ENCODE measurements at places on chromosomes 3 and 15.

- DNase-seq = no peak
These were observed 75.1 kb downstream of the ATP10A start for GRCh38 chr15:25787855-25788520.

DNA sequence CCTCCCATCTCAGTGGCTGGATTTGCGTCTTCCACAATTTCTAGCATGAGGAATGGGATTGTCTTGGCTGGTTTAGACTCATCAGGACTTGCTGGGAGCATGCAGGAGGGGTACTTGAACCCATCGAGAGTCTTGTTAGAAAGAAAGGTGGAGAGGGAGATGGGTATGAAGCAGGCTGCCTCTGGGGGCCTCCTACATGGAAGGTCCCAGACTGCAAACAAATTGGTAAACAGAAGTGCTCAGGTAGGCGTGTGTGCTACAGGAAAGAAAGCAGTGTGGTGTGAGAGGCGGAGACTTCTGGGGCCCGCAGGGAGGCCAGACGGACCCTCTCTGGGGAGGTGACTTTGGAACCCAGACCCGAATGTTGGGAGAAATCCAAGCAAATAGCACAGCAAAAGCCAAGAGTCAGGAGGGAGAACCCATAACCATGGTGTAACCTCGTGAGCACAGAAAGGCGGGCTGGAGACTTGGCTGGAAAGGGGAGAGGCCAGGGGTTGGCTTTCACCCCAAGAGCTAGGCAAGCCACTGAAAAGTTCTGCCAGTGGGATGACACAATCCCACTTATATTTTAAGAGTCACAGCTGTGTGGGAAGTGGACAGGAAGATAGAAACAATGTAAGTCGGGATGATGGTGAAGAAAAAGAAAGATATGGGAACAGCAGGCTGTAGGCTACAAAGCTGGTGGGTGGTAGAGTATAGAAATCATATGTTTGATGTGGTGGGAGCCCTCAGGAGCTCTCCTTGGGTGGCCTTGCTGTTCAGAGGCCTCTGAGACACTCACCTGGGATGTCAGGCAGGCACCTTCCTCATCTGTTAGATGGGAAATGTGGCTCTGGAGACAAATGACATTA lies 130.1 kb upstream of the PRR20G start:
- no peak for DNase-seq

DNA sequence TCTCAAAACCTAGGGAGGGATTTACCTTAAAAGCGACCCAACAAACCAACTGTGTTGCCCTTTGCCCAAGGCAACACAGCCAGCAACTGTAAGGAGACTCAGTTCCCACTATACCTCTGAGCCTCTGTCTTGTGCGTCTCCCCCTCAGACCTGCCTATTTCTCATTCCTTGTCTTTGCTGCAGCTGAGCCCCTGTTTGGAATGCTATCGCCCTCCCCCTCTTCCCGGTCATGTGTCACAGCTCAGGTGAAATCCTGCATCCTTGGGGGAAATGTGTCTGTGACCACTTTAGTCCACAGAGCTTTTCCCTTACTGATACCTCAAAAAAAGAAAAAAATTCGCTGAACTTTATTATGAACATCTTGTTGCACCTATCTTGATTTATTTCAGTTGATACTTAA lies 52.0 kb upstream of the LRIG1 start:
- no peak for DNase-seq

- DNase-seq = no peak
These were observed 119.0 kb upstream of the DLG1 start for GRCh38 chr3:197417441-197417840.

- no peak for DNase-seq
These were observed 31.6 kb upstream of the GABRG3 start for GRCh38 chr15:26939398-26939797.

GRCh38 chr3:180180795-180181194 lies 144.1 kb upstream of the PEX5L start:
- DNase-seq = no peak

GRCh38 chr3:48476426-48477053 lies 27.4 kb downstream of the SHISA5 start:
- no peak for DNase-seq

- no peak for DNase-seq
These were observed 64.3 kb upstream of the LRRN1 start for GRCh38 chr3:3734881-3735280.

GRCh38 chr15:70240820-70241430 lies 143.2 kb upstream of the TLE3 start:
- DNase-seq = no peak

- DNase-seq = no peak
These were observed 20.6 kb downstream of the ACKR2 start for GRCh38 chr3:42829628-42830436.

GRCh38 chr3:189530822-189531221 lies 100.4 kb upstream of the TP63 start:
- no peak for DNase-seq

GRCh38 chr3:10956986-10957385 lies 35.6 kb upstream of the SLC6A1 start:
- no peak for DNase-seq

- DNase-seq = no peak
These were observed 30.6 kb upstream of the GATA2 start for GRCh38 chr3:128523591-128523990.

GRCh38 chr3:163548015-163548414 lies 1530.3 kb downstream of the SI start:
- DNase-seq = no peak

DNA sequence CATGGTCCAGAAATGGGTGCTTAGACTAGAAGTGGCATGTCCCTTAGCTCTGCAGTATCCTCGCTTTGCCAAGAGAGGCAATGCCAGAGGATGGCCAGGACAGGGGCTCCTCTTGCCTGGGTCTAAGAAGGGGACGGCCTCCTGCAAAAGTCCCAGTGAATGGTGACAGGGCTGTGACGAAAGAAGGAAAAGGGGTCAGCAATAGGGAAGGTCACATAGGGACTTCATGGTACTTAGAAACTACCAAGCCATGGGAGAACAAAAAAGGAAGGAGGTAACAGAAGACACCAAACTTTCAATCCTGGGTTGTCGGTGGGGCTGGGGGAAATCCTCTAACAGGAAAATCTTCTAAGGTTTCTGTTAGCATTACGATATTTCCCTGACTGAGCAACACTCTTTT lies 36.2 kb upstream of the ATOSA start:
- no peak for DNase-seq

Data from T-helper 17 cell (primary cell).